HepG2 (cell line): ENCODE measurements at places on chromosomes 7 and 10.
A peak's percentile ranks its signal among the peaks of the same experiment; 100 is the strongest.

DNA sequence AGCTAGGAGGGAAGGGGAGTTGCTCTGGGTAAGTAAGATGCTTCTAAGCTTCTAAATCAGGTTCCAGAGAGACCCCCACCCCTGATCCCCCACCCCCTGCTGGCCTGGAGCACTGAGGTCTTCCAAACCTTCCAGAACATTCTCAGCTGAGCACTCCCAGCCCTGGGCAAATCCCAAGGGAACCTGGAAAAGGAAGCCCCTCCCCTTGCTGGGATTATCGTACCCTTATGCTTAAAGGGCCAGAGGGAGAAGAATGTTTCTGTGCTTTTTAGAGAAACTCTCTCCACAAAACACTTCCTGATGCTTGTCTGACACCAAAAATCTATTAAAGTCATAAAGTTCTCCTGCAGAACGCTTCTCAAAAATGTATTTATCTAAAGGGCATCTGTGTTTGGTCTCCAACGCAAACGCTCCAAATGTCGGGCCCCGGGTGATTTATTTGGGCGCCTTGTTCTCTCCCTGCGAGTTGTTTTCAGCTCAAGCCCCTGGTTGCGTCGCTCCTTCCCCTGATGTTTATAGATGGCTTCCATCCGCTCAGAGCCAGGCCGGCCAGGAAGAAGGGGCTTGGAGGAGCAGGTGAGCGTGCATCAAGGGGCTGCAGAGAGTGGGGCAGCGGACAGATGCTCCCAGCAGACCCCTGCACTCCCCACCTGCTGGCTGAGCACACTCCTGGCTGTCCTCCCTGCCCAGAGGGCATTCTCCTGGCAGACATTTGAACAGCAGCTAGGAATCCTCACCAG lies 8.2 kb upstream of the RET start:
- DNase-seq, result no peak

DNA sequence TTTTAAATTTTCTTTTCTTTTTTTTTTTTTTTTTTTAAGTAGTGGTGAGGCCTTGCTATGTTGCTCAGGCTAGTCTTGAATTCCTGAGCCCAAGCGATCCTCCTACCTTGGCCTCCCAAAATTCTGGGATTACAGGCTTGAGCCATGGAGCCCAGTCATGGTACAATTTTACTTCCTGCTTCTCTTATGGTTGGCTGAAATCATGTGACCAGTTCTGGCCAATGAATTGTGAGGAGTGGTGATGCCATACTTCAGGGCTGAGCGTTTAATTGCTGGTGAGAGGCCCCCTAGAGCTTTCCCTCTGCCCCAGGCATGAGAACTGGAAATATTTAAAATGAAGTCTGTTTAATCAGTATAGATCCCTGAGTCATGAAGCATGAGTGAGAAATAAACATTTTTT lies 22.2 kb upstream of the BAIAP2L1 start:
- DNase-seq, result peak; percentile 36

DNA sequence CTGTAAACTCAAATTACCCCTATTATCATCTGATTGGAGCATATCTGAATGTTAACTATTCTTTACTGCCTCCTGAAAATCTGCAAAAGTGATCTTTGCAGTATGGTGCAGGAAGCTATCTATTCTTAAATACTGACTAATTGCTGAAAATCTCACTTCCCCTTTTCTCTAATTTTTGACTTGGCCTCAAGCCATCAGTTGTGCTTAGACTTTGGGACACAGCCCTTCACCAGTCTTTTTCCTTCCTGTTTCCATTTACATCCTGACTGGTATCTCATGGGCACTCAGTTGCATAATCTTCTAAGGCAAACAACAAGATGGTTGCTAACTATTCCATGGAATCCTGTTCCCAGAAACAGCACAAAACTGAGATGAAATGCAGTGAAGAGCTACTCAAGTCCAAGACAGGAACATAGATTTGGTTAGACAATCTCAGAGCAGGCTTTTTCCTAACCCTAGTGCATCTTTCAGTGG lies 228.5 kb downstream of the SORCS1 start:
- DNase-seq, result no peak

DNA sequence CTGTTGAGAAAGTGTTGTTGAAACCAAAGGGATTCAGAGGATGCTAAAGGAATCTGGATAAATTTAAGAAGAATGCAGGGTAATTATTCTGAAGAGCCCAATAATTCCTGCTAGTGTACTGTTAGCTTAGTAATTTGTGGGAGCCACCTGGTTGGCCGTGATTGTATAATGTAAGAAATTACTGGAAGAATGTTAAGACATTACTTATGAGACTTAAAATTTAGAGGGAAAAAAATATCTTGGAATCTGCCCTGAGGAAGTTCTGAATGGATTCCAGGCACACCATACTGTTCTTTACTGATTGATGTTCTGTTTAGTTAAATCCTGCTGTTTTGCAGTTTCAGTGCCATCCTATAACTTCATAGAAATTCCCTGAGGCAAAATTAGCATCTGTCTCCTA lies 155.0 kb upstream of the RHOBTB1 start:
- DNase-seq, result no peak
